Cardiac fibroblast (primary cell): ENCODE measurements at places on chromosomes 7 and 10.

- no peak for DNase-seq
Observed at GRCh38 chr10:11546581-11546980, 64.9 kb downstream of the USP6NL start.

- no peak for DNase-seq
Observed at GRCh38 chr7:117992635-117993376, 119.6 kb upstream of the CTTNBP2 start.

DNA sequence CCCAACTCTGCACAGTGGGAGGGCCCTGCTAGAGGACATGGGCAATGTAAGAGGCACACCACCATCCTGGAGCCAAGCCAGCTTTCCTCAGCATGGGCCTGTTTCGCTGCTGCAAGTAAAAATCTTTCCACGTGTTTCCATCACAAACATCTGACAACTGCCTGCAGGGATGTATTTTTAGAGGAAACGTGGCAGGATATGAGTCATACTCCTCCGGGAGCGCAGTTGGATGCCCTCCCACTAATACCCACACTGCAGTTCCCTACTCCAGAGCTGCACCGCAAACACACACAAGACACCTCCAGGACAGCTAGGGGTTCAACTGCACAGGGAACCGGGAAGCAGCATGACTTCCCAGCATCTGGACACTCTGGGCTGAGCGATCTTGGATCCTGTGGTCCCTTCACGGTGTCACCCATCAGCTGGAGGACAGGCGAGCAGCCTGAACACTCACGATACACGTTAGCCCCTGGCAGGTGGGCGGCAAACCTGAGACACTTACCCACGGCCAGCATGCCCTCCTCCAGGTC lies 26.1 kb downstream of the PLAC9 start:
- DNase-seq = peak; percentile 99

DNA sequence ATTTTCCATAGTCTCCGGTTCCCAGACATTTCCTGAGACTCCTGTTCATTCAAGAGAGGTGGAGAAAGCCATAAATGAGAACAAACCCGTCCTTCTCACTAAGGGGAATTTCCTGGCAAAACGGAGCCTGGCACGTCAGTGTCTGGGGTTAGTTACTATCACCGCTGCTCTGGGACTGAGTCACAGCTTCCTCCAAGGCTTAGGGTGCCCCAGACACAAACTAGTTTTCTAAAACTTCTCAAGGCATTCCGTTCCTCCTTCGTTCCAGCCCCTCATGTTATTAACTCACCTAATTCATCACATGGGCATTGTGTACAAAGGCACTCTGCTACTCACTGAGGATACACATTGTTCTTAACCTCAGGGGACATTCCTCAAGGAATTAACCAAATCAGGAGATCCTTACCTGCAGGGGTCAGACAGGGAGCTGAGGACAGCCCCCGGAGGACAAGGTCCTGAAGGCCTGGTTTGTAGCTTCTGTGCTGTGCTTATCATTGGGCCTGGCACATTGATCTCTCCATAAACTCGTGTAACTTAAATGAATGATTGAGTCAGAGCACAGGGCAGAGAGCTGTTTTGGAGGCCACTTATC lies 103.0 kb upstream of the KLF6 start:
- peak; percentile 92 for DNase-seq

DNA sequence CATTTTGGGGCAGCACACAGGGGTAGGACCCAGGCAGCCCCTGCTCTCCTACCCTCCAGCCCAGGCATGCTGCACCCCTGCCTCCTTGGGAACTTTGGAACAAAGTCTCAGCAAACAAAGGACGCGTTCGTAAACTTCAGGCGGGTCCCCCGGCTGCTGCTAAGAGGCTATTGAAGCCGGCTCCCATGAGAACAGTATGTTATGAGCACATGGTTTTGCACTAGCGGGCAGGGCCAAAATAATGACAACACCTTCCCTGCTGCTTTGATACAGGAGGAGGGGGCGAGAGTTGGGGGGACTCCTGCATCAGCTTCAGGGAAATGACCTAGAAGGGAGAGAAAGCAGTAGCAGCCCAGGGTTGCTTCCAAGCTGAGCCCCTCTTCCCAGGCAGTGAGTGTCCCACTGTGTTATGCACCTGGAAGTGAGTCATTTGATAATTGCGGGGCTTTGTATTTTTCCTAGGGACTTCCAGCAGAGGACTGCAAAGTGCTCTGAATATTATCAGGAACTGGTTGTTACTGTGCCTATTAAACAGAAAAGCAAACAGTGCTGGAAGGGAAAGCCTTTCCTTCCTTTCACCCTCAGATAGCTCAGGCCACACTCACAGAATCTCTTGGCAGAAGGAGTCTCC lies 6.9 kb downstream of the ITPRIP start:
- peak; percentile 74 for DNase-seq

DNA sequence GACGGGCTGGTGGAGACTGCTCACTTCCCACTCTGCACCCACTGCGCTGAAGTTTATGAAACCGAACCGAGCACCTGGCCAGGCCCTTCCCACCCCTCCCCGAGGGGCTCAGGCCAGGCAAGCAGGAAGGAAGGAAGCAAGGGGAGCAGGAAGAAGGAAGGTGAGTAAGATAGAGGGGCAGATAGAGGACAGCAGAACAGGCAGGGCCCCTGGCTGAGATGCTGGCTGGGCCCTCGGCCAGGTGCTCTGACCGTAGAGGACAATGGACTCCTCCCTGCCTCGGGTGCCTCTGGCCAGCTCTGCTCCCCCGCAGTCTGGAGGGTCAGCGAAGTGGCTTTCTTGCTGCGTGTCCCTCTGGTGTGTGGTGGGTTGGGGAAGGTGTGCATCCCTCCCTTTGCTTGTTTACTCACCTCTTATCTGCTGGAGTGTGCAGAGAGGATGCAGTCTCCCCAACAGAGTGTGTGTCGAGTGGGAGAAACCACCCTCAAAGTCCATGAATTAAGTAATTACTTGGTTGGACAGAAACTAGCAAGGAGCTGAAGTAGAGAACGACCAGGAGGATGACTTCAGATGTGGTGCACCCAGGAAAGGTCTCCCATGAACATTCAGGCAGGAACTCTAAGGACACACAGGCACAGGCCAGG lies 82.8 kb upstream of the PPP2R2D start:
- no peak for DNase-seq

- peak; percentile 85 for DNase-seq
Observed at GRCh38 chr10:71773221-71773971, at the start of gene VSIR. Gene VSIR, minus strand, starts transcription at chr10:71773520. Its CDS starts 81 bp downstream, at chr10:71773439.

GRCh38 chr10:43196981-43197833 lies 59.0 kb downstream of the CSGALNACT2 start:
- no peak for DNase-seq

GRCh38 chr7:5445981-5446594 lies 22.5 kb upstream of the TNRC18 start:
- DNase-seq = no peak

- no peak for DNase-seq
Observed at GRCh38 chr7:139095194-139095659, 14.3 kb downstream of the ZC3HAV1 start.

GRCh38 chr10:4450981-4451908 lies 374.8 kb upstream of the AKR1E2 start:
- peak; percentile 83 for DNase-seq

GRCh38 chr10:124532106-124532641 lies 70.6 kb downstream of the LHPP start:
- peak; percentile 13 for DNase-seq

DNA sequence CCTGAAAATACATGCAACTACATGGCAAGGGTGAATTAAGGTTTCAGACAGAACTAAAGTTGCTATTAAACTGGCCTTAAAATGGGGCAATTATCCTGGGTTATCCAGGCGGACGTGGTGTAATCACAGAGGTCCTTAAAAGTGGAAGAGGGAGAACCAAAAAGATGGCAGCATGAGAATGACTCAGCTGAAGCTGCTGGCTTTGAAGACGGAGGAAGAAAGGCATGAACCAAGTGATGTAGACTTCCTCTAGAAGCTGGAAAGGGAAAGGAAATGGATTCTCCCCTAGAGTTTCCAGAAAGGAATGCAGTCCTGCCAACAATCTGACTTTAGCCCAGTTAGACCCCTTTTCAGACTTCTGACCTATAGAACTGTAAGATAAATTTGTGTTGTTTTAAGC lies 27.0 kb upstream of the UBN2 start:
- DNase-seq = peak; percentile 12

- peak; percentile 46 for DNase-seq
Observed at GRCh38 chr10:121927318-121927840, 452 bp downstream of the ATE1 start.

- no peak for DNase-seq
Observed at GRCh38 chr10:5544216-5544805, 19.6 kb downstream of the CALML3 start.

GRCh38 chr10:10845826-10846503 lies 171.7 kb upstream of the CELF2 start:
- no peak for DNase-seq

DNA sequence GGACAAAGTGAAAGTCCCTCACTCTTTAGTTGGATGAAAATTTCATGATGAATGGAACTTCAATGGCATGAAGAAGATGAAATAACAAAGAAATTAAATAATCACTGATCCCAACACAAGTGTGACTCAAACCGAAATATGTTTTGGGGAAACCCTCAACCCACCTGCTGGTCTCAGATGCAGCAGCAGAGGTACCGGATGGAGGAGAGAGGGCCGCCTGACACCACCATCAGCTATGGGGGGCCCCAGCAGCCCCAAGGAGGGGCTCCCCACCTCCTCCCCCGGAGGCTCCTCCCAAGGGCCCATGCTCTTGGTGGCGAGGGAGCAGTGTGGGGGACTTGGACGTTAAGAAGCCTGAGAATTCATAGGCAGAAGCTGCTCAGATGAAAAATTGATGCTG lies 137.2 kb upstream of the ADARB2 start:
- no peak for DNase-seq

GRCh38 chr7:23438171-23438570 lies 32.1 kb downstream of the IGF2BP3 start:
- no peak for DNase-seq

DNA sequence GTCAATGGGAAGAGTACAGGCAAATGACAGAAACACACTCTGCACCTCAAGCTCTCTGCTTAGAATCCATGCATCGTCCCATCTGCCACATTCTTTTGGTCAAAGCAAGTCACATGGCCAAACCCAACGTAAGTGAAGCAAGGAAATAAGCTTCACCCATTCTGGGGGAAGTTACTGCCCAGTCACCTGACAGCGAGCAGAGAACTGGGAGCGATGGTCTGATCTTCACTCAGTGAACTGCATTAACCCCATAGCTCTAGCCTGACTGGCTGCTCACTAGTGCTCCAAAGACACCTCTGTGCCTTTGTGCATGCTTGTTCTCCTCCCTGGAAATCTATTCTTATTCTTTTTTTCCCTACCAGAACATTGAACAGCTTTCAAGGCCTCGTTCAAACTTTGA lies 89.9 kb downstream of the APBB1IP start:
- DNase-seq = no peak

- DNase-seq = peak; percentile 90
Observed at GRCh38 chr10:132516771-132517725, 20.5 kb upstream of the INPP5A start.

DNA sequence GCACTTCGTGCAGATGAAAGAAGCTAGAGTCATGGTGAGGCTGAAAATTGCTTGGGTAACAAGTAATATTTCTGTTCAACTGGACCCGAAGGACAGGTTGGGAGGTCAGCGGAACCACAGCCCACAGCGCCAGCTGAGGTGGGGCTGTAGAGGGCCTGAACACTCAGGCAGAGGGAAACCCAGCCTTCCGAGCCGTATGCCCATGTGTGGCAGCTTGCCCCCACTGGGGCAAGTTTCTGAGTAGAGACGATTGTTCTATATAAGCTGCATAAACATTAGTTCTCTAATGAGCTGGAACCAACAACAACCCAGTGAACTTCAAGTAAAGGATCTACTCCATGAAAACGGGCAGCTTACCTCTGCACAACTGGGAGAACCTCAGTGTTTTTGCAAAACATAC lies 58.4 kb upstream of the TNS3 start:
- DNase-seq = no peak

DNA sequence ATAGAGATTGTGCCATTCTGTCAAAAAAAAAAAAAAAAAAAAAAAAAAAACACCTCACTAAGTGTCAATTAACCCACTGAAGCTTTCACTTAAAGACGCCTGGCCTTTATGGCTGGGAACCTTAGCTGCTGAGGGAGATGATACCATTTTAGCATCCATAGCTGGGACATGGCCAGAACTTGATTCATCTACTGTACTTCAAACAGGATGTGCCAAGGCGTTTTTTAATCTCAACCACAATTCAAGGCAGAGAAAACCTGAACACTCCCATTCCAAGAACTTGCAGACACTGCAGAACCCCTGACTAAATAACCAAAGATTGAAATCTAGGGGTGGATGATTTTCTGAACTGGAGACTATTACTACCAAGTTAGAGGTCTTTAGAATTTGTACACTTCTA lies 996.6 kb downstream of the SORCS1 start:
- DNase-seq = no peak

DNA sequence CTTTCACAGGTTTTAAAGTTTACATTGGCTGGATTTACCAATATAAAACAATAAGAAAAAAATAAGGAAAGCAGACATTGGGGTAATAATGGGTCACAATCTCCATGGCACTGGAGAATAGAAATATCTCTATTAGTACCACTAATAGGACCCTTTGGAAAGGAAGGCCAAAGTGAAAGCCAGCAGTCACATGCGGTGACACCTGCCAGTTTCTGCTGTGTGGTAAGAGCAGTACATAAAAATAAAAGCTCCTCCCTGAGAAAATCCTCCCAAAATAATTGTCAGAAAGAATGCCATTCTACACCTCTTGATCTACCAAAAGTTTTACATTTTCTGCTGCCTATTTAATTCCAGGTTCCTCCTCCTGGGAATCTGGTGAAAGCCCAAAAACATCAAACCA lies 30.4 kb upstream of the SLC13A1 start:
- no peak for DNase-seq

DNA sequence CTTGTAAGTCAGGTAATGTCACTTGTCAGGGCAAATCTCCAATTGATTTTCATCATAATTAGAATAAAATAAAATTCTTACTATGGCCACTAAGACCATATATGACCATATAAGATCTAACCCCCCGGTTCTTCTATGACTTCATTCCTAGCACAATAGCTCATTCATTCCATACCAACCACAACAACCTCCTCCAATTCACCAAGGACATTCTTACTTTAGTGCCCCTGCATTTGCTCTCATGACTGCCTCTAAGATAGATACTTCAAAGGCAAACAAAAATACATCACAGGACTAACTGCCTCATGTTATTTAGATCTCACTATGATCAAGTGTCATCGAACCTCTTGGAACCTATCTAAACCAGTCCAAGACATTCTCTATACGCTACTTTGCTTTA lies 90.8 kb downstream of the SNX13 start:
- DNase-seq = peak; percentile 74

DNA sequence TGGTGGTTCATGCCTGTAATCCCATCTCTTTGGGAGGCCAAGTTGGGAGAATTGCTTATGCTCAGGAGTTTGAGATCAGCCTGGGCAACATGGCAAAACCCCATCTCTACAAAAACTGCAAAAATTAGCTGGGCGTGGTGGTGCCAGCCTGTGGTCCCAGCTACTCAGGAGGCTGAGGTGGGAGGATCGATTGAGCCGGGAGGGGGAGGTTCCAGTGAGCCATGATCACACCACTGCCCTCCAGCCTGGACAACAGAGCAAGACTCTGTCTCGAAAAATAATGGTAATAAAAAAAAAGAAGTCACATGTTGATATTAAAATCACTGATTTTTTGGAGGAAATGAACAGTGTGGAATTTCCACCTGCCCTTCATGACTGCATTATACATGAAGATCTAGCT lies 15.8 kb downstream of the PHYH start:
- no peak for DNase-seq
